Stimulated activated CD4-positive, alpha-beta T cell treated with anti-CD3 and anti-CD28 coated beads, Interleukin-2, amount 100 ng/mL, for 24 hours (primary cell): ENCODE measurements at places on chromosomes 1 and 21.

DNA sequence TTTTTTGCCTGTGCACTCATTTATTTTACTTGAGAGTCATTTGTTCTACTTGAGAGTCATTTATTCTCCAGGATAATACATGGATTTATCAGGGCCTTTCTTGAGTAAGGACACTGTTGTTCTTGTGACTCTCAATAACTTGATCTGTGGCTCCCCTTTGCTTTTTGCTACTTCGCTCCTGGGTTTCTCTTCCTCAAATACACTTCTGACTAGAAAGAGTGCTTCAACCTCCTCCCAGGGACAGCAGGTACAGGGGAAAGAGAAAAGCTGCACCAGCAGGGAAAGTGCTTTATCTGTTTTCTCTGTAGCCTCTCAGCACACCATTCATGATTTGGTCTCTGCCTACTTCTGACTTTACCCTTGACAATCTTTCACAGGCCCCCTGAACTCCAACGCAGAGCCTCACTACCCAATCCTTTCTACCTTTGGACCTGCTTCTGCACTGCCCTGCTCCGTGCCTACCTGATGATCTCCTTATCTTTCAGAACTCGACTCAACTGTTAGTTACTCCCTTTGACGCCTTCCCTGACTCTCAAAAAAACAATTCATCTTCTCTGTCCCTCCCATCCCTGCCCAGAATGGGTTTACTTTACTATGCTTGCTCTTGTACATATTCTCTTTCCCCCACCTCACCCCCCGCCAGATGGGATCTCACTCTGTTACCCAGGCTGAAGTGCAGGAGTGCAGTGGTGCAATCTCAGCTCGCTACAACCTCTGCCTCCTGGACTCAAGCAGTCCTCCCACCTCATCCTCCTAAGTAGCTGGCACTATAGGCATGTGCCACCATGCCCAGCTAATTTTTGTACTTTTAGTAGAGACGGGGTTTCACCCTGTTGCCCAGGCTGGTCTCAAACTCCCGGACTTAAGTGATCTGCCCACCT lies 15.6 kb upstream of the PIGM start:
- no peak for DNase-seq

DNA sequence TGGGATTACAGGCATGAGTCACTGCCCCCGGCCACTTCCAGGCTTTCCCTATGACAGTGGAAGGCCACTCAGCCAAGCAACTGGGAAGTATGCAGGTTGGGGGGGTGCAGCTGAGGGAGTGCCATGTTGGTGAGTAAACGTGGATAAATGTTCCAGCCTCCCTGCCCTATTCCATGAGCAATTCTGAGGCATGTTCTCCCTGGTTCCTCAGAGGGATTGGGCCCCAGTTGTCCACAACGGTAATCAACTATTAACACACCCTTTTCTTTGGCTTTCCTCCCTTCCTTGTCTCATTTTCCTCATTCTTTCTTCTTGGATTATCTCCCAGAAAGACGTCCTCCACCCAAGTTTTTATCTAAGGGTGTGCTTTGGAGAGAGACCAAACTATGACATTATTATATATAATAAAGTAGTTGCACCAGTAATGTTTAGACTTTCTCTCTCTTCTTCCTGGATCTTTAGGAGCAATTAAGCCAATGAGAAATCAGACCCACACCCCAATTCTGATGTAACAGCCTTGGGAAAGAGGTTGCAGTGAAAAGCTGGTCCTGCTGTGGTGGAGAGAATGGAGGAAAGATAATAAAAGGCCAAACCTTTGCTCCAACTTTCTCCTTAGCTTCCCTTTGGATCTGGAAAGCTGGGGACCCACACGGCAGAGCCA lies 6.8 kb upstream of the SLAMF9 start:
- no peak for DNase-seq

DNA sequence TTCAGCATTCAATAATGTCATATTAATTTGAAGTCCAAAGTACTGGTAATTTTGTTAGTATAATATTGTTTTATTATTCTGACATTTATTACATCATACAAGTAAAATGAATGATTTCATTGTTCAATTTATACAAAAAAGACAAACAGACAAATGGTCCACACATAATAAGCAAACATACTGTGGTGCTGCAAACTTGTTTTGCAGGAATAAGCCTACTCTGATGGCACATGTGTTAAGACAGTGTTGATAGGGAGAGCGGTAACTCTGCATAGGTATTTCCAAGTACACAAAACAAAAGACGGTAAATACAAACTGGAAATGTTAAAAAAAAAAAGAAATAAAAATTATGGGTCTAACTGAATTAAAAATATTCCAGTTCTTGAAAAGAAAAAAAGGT lies 59.7 kb upstream of the DPYD start:
- no peak for DNase-seq

DNA sequence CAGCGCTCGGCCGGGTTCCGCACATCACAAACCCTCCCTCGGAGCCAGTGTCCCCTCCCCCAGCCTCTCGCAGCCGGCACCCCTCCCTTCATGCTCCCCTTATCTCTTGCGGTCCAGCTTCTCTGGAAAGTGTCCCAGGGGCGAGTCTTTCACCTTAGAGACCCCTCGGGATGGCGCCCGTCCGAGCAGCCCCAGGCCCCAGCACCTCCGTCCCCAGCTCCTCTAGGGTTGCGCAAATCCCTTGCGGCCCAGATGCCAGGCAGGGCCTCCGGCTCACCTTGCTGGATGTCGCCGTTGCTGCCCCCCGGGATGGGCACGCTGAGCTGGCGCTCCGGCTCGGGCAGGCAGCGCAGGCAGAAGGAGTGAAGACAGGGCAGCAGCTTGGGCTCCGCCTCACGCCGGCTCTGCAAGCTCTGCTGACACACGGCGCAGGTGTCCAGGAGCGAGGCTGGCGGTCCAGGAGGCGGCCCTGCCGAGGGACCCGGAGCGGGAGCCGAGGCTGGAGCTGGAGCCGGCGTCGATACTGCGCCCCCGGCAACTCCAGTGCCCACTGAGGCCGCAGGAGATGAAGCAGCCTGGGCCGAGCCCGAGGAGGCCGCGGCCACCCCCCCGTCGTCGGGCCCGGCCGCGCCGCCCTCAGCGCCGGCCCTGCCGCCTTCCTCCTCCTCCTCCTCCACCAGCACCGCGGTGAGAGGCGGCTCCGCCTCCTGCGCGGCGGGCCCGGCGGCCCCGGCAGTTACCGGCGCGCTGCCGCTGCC lies 550 bp downstream of the TRIM33 start:
- DNase-seq = peak; percentile 45

GRCh38 chr1:8496473-8496872 lies 178.6 kb downstream of the SLC45A1 start:
- DNase-seq = no peak
